Glutamatergic neuron (in vitro differentiated cells): ENCODE measurements at places on chromosomes 7 and 10. TPM values are rescaled to one million over a fixed set of nuclear protein-coding genes. Genes with fewer than 3 reads are reported as not detected.

GRCh38 chr10:127899766-127900387, 7.0 kb upstream of the PTPRE start:
- DNase-seq = no peak

- no peak for DNase-seq
These were observed 112.0 kb upstream of the PRSS1 start for GRCh38 chr7:142637240-142637639.

DNA sequence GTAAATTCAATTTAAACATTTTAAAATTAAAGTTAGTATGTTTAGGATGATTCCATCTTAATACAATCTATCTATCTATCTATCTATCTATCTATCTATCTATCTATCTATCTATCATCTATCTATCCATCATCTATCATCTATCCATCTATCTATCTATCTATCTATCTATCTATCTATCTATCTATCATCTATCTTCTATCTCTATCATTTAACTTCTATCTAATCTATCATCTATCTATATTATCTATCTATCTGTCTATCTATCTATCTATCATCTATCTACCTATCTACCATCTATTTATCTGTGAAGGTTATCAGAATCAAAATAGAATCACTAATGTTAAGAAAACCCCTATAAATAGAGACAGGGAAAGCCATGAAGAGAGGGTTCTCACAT, 78.3 kb downstream of the RAMP3 start:
- DNase-seq = no peak

GRCh38 chr10:82400841-82401240, 525.8 kb downstream of the NRG3 start:
- no peak for DNase-seq

GRCh38 chr7:50069613-50070012, 23.4 kb downstream of the ZPBP start:
- DNase-seq = no peak

DNA sequence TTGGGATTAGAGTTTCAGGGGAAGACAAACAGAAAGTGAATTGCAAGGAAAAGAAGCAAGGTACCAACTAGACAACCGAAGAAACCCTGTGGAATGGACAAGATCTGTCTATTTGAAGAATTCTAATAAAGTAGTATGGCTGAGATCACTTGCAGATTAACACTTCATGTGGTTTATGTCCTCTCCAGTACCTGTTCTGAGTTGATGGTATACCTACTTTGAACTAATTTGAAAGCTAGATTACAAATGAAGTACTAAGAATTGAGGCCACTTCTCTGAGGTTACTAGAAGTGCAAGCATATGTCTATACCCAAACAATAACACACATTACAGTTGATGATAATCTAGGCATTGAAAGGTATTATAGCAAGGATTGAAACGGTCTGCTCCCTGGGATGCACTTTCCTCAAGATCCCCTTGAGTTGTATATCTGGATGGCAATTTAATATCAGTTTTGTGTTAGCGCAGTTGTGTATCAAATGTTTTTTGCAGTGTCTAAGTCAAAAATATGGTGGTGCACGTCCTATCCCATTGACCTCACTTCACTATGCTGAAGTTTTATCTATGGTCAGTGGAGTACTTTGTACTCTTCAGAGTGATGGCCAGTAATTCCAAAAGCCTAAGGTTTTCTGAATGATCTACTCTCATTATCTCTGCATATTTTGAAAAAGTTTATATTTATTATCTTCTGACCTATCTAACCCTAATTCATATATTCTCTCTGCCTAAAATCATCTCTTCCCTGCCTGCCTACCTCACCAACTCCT, 25.9 kb downstream of the ZNF277 start:
- DNase-seq = no peak

DNA sequence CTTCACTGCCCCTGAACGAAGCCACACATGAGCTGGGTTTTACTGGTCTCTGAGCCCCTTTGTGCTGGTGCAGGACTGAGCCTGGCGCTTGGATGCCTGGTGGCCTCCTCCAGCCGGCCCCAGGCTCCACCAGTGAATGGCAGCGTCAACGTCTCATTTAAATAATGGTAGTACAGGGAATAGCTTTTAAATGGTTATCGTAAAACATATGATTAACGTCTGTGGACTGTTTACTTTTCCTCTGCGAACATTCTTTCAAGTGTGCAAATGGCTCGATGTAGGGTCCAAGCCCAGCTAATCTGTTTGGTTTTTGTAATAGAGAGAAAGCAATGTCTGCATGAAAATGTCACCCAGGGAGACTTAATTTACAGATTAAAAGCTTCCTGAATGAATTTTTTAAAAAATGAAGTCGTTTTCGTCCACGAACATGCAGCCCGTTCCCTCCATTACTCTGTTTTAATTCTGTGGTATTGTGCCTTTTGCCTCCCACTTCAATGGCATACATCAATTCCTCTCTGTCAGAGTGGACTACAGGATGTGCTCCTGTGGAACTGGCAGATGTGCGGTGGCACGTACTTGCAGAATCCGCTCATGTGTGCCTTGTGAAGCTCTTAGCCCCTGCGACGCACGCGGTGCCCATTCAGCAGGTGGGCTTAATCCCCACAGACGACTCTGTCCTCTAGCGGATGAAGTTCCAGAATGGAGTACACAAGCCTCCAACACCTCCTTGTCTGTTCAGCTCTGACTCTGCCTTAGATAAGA, 192.7 kb downstream of the TCF7L2 start:
- DNase-seq = no peak

- DNase-seq = no peak
These were observed 28.0 kb upstream of the IKZF1 start for GRCh38 chr7:50276483-50276882.

DNA sequence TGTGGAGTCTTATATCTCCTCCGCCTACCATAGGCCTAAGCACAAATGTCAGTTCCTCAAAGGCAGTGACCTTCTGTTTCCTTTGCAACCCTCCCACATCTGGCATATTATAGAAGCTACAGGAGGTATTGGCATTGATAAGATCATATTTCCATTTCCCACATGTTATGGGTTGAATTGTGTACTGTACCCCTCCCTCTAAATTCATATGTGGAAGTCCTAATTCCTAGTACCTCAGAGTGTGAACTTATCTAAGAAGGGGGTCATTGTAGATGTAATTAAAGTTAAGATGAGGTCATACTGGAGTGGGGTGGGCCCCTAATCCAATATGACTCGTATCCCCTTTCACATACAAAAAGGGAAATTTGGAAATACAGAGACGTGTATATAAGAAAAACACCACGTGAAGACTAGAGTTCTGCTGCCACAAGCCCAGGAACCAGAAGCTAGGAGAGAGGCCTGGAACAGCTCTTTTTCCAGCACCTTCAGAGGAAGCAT, 6.1 kb upstream of the LAMB4 start:
- no peak for DNase-seq

Gene LRRTM3
- not detected for total RNA-seq

Gene SEPTIN7
- total RNA-seq = 189 TPM

Gene DEPP1
- total RNA-seq = 13.6 TPM
